ENCODE measurements at places on chromosomes 3 and 15. TPM values are rescaled to one million over a fixed set of nuclear protein-coding genes. Genes with fewer than 3 reads are reported as not detected.

- DNase-seq: no peak
Observed at GRCh38 chr15:83358972-83359564, 74.6 kb upstream of the BNC1 start.

DNA sequence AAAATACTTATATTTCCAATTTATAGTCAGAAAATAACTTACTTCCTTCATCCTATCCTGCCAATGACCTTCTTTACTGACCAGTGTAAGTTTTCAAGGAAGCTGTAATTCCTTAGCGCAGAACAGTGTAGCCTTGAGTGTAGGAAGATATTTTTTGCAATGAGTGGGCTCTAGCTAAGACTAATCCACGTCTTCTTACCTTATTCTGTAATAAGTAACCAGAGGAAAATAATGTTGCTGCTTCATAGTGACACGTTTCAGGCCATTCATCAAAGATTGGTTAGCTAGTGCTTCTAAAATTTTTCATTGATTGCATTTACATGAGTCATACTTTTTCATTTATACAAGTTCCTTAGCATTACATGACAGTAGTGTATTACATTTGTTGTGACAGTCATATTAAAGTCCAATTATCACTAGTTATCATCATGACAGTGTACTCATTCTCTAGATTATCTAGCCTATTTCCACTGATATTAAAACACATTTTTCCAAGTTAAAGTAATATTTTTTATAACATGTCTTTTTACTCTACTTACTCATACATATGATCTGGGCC, 403.8 kb upstream of the EPHA3 start:
- DNase-seq: no peak

GRCh38 chr15:84631706-84632272, 22.3 kb downstream of the WDR73 start:
- no peak for DNase-seq

DNA sequence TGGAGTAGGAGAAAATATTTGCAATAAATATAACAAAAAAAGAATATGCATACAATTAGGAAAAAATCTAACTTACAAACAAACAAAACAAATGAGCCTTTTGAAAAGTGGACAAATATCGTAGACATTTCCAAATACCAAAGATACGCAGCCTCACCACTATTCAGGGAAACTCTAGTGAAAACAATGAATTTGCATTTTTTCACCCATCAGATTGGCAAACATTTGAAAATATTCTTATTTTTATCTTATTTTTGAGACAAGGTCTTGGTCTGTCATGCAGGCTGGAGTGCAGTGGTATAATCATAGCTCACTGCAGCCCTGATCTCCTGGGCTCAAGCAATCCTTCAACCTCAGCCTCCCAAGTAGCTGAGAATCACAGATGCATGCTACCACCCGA, 15.5 kb downstream of the AP3S2 start:
- DNase-seq: no peak

DNA sequence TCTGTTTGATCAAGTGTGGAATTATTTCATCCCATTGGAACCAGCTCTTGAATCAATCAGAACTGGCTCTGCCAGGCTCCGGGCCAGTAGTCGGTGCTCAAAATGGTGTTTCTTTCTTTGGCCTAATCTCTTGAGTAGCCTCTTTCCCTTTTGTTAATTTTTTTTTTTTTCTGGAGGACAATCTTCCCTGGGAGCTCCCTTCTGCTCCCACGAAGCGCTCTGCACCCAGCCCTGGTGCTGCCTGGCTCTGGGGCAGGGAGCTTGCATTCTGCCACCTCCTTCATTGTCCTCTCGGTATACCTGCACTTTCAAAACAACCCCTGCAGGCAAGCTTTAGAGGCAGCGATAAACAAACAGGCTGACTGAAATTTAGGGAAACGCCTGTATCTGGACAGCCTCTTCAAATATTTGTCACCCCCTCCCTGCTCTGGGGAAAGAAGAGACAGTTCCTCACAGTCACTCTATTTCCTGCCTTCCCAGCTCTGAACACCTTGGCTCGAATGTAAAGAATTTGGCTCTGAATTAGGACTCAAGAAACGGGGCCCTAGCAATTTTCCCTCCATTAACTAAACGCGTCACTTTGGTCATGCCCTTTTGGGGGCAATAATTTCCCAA, 1.1 kb upstream of the THSD4 start:
- no peak for DNase-seq

DNA sequence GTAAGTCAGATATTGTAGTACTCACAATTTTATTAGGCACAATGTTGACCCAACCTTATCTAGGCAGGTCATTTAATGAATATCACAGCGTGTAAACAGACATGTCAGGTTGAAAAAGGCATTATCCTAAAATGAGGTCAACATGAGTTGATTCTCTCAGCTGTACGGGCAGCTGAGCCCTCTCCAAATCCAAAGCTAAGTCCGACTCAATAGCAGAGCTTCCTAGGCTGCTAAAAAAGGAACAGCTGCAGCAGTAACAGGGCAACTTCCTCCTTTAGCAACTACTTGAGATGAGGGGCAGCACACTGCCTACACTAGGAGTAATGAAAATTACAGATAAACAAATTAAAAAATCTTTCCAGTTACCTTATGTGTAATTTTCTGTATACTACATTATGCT, 189.2 kb downstream of the CADM2 start:
- no peak for DNase-seq

DNA sequence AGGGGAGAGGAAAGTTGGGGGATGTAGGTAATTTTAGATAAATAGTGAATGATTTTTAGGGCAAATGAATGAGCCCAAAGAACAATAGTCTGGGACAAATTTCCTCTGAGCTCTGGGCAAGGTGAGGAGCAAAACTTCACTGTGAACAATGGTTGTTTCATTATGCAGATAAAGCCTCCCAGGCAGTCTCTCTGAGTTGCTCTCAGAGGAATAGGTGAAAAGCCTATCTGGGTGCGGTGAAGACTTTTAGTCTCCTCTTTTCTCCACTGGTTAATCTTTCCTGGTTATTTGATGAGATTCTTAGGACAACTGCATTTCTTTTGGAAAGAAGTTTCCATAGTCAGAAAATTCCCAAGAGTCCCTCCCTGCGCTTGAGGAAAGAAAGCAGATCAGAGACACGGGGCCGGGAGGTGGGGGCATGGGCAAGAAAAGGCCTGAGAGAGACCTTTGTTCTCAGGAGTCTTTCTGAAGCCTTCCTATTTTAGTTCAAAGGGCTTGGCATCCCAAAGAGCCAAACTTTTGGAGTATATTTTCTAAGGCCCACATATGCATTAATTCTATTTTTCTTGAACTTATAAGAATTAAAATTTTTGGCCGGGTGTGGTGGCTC, 353.6 kb upstream of the SLCO3A1 start:
- DNase-seq: no peak

DNA sequence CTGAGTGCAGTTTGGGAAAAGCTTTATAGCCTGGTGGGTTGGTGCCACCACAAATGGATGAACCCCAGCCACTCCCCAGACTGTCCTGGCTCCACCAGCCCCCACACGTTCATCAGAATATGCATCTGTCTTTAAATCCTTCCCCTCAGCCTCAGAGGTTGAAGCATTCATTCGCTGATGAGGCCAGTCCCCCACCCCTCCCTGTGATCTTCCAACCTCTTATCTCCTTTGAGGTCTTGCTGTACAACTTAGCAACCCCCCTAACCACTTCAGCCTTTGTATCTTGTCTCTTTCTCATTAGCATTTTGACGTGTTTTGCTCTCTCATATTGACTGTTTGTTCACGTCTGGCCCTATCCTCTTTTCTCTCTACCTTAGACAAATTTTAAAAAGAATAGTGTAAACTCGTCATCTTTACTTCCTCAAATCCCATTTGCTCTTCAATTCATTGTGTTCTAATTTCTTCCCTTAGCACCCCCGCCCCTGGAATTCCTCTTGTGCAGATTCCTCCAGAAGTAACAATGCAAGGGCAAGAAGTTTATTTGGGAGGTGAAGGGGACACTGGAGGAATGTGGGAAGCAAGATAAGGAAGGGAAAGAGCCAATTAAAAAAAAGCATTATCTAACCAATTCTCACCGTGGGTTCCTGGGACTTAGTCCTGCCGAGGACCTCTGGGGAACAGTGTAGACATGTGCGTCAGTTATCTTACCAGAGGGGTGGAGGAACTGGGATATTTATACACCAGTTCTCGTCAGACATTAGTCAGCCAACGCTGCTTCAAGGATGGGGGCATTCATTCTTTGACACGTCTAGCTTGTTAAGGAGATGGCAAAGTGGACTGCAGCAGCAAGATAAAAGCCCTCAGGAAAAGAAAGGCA, 38.6 kb downstream of the MOBP start:
- DNase-seq: no peak

DNA sequence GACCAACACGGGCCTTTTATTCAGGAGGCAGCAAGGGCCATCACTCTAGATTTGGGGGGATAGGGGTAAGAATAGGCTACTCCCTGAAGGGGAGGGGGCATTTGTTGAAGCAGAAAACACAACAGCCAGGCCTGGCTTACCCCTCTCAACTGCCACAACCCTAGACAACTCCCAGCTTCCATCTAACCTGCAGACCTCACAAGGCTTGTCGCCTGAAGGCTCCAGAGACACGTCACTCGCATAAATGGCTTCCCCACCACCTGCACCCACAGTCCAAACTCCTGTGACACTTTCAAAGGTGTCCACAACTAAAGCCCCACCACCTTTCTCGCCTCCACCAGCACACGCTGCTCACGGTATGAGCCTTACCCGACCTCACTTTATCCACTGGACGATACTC, 14.9 kb downstream of the POLG start:
- DNase-seq: no peak

GRCh38 chr15:60352525-60352924, 45.3 kb downstream of the ANXA2 start:
- no peak for DNase-seq

- no peak for DNase-seq
Observed at GRCh38 chr3:165459924-165460835, 264.0 kb upstream of the SLITRK3 start.

GRCh38 chr15:37096558-37097143, 3.7 kb downstream of the MEIS2 start:
- DNase-seq: no peak

- no peak for DNase-seq
Observed at GRCh38 chr3:191391861-191392808, 61.8 kb upstream of the UTS2B start.

- DNase-seq: no peak
Observed at GRCh38 chr3:109643590-109643989, 306.2 kb upstream of the DPPA4 start.

- DNase-seq: peak; percentile 8
Observed at GRCh38 chr3:85304360-85304964, 345.7 kb downstream of the CADM2 start.

GRCh38 chr3:65776081-65776480, 262.6 kb downstream of the MAGI1 start:
- DNase-seq: no peak

DNA sequence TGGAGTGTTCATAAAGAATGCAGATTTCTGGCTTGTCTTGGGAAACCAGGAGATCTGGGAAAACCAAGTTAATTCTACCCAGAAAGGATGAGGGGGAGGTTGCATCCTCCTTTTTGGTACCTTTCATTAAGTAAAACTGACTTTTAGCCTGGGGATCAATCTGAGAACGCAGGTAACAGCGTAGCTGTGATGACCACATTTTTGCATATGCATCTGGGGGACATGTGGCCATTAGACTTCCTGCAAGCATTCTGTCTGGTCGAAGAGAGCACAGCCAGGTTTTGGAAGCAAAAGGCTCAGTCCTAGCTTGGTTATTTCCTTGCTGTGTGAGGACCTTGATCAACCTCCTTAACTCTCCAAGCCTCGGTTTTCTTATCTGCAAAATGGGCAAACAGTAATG, 145.2 kb downstream of the SHQ1 start:
- DNase-seq: no peak

- DNase-seq: no peak
Observed at GRCh38 chr15:42493679-42494078, 1.8 kb upstream of the SNAP23 start.

DNA sequence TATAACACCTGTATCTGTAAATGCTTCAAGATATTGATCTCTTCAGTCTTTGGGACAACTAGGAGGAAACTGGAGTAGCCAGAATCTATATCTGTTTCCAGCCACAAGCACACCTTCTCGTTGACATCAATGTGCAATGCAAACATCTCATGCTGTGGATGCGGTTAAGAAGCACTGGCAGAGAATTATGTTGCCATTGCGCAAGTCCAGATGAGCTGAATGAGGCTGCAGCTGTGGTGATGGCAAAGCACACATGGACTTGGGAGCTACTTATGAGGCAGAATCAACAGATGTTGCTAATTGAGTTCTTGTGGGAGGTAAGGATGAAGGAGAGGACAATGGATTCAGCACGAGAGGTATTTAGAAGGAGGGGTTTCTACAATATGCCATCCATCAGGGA, 90.9 kb downstream of the STRIT1 start:
- DNase-seq: no peak

DNA sequence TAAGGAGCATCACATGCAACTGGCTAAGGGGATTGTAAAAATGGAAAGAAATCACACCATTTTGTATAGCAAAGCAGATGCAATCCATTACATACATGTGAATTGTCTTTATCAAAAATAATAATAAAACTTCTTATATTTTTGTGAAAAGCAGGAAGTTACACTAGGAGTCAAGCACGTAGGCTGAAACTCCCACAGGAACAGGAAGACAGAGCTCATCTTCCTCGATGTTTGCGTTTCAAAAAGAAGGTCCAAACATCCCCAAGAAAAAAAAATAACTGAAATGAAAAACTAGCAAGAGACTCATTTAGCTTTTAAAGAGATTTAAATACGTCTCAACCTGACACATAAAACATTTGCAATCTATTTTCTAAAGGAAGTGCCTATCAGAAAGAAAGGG, 106.6 kb downstream of the TGFBR2 start:
- DNase-seq: no peak

- peak; percentile 17 for DNase-seq
Observed at GRCh38 chr3:149566292-149566975, 91.4 kb downstream of the WWTR1 start.

DNA sequence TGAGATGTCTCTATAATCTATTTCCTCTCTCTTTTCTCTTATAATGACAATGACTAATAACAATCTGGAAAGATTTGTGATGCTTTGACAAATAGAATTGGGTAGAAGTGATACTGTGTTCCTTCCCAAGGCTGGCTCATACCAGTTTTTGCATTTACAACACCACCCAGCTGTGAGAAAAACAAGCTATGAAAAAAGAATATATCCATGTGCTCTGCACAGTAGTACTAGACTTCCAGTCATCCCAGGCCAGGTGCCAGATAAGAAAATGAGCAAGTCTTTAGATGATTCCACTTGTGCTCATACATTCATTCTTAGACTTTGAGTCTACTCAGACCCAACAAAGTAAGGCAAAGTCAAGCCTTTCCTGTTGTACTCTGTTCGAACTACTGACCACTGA, 350.2 kb upstream of the POU1F1 start:
- DNase-seq: no peak

DNA sequence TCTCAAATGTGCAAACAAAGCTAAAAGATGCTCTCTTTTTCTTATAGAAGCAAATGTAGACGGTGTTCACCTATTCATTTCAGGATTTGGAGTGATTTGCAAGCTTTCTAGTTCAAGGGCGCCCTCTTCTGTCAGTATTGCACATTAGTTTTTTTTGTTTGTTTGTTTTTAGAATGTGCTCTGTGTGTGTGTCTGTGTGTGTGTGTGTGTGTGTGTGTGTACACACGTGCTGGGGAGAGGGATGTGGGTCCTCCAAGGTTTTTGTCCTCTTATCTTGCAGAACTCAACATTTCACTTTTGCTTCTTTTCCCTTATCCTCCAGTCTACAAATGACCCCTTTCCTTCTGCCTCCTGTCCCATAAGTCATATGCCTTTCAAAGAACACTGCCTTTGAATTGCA, 23.5 kb downstream of the DNAH1 start:
- peak; percentile 78 for DNase-seq

The TRPM1 gene
- not detected for total RNA-seq

The PBRM1 gene
- 70.7 TPM for total RNA-seq

The TMC3 gene
- 0.43 TPM for total RNA-seq

The EDEM1 gene
- total RNA-seq: 39.2 TPM

The SMCO1 gene
- not detected for total RNA-seq

The SCN11A gene
- 3.7 TPM for total RNA-seq

The ISLR2 gene
- total RNA-seq: 1.7 TPM

The HEXA gene
- total RNA-seq: 175 TPM

Measured in hepatocyte (in vitro differentiated cells).